ENCODE measurements at places on chromosomes 2 and 18. TPM values are rescaled to one million over a fixed set of nuclear protein-coding genes. Genes with fewer than 3 reads are reported as not detected.

- peak; percentile 73 for DNase-seq
These were observed 544 bp downstream of the LRATD1 start for GRCh38 chr2:14633061-14633460.

DNA sequence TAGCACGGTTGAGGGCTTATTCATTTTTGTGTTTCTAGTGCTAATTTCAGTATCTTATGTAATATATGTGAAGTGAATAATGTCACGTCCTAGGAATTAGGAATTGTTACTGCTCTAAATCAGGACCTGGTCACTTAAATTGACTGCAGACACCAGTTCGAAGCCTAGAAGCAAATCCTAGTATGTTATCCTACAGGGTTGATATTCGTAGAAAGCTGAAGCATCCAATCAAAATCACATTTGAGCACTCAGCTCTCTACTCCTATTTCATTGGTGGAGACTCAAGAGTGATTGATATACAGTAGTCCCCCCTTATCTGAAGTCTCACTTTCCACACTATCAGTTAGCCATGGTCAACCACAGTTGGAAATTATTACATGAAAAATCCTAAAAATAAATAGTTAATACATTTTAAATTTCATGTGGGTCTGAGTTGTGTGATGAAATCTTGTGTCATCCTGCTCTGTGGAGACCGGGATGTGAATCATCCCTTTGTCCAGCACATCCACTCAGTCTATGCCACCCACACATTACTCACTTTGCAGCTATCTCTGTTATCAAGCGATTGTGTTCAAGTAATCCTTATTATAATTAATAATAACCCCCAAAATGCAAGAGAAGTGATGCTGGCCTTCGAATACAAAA, 35.2 kb upstream of the SCN9A start:
- no peak for DNase-seq

DNA sequence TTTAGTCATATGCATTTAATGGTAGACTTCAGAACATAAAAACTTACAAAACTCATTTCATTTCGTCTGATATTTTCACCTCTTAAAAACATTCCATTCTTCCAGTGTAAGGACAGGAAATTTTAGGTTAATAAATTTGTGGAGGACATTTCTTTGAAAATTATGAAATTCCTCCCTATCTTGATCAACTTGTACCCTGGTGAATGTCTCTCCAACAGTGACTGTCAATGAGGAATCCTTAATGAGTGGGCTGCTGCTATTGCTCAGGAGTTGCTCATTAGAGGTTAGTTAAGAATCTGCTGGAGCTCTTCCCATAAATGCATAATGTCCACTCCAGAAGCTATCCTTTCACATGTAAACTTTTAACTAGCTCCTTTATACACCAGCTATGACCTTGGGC, 69.1 kb downstream of the LRP1B start:
- no peak for DNase-seq

CIB4 gene
- polyA plus RNA-seq: 0.21 TPM

DNA sequence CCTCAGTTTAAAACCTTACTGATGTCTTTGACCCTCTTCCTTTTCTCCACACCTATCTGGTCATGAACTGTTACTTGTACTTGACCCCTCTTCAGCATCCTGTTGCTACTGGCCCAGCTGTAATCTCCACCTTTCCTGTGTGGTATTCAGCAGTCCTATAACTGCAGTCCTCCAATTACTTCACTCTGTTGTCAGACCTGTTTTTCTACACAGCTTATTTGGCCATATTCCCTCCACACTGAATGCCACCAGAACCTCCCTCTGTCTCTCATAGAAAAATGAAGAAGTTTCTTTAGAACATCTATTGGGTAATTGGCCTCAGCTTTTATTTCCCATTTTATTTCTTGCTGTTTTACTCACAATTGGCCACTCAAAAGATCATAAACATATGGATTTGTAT, 155.4 kb downstream of the ASXL3 start:
- DNase-seq: no peak

DNA sequence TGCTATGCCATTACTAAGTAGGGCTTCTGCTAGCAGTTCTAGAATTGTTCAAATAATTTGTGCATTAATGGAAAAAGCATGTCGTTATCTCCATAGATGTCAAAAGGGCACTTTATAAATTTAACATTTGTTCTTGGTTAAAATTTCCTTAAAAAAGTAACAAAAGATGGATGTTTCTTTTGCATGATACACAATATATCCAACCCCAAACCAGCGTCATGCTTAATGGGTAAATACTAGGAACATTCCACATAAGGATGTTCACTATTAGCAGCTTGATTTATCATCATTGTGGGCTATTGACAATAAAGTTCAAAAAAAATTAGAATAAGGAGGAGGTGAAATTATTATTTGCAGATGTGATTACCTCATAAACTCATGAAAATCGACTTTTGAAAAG, 79.7 kb downstream of the GREB1L start:
- no peak for DNase-seq

Data from large intestine (tissue), 12 donors.